Fibroblast of mammary gland (primary cell): ENCODE measurements at places on chromosomes 12 and 14.

DNA sequence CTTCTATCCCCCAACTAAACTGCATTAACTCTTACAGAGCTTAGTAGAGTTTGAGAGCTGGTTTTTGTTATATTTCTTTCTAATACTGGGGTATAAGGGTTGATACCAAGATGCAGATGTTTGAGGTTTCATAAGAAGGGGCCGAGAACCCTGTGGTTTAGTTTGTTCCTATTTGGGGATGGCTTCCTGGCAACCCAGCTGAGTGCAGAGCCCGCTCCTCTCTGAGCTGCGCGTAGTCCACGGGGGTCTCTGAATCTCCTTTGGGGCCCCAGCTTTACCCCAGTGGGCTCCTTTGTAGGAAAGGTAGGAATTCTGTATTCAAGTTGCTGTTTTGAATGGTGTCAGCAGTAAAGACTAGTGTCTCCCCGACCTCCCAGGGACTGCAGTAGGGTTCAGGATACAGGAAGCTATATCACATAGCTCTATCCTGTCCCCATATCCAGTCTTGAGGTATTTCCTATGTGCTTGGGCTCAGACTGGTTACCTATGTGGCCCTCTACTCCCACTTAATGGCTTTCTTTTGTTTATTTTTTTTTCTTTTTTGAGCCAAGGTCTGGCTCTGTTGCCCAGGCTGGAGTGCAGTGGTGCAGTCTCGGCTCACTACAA is 25.4 kb downstream of the PLXNC1 start:
- DNase-seq, result no peak

GRCh38 chr14:95254288-95254687 is 65.4 kb downstream of the CLMN start:
- DNase-seq, result peak; percentile 86

DNA sequence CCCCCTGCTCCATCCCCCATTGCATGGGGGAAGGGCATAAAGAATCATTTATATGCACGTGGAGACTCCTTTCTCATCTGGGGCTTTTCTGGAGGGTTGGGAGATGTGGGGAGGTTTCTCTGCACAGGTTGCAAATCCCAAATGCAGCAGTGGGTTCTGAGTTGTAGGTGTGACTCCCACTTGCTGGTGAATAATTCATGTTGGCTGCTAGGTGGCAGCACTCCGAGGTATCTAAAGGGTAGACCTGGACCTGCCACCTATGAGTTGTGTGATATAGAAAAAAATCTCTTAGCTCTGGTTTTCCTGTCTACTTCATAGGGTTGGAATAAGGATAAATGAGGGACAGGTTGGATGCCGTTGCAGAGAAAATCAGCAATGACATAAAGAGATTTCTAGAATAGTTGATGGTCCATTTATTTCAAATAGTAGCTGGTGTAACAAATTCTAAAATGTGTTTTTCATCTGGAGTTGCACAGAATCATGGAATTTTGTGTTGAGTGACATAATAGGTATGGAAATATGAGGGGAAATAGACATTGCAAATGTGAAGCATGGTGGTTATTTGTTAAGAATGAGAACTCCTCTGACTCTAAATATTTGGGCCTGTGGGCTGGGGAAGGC is 4.6 kb downstream of the MARCHF9 start:
- no peak for DNase-seq

GRCh38 chr12:128829861-128830504 is 6.2 kb upstream of the SLC15A4 start:
- no peak for DNase-seq

DNA sequence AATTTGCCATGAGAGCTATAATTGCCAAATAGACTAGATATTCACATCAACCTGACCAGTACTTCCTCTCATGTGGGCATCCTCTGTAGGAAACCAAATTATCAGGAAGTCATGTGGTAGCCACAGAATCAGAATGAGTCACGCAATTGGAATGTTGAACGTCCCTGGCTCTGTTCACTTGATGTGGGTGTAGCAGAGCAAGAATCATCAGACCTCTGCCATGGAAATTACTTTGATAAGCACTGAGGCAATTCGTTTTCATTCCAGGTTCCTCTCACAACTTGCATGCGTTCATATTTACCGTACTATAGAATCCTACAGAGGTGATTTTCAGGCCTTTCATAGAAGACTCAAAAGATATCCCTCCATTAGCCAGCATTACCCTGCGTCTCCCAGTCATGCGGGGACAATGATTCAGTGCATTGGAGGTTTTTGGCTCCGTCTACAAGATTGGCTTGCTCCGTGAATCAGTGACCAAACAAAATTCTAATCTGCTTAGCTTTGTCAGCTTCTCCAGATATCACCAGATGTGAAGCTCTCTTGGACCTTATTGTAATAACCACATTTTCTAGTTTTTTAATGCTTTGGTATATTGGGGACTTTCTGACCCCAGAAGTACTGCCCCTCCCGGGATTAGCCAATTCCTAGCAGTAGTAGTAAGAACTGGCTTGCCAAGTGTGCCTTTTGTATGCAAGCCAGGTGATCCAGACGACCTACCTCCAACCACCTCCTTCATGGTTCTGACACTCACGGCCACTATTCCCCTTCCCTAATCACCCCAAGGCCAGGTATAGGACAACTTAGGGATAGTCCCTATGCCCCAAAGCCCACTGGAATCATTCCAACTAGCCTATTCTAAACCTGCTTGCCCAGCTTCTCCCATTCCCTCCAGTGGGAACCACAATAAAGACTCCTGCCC is 133.4 kb downstream of the KICS2 start:
- DNase-seq, result peak; percentile 97

DNA sequence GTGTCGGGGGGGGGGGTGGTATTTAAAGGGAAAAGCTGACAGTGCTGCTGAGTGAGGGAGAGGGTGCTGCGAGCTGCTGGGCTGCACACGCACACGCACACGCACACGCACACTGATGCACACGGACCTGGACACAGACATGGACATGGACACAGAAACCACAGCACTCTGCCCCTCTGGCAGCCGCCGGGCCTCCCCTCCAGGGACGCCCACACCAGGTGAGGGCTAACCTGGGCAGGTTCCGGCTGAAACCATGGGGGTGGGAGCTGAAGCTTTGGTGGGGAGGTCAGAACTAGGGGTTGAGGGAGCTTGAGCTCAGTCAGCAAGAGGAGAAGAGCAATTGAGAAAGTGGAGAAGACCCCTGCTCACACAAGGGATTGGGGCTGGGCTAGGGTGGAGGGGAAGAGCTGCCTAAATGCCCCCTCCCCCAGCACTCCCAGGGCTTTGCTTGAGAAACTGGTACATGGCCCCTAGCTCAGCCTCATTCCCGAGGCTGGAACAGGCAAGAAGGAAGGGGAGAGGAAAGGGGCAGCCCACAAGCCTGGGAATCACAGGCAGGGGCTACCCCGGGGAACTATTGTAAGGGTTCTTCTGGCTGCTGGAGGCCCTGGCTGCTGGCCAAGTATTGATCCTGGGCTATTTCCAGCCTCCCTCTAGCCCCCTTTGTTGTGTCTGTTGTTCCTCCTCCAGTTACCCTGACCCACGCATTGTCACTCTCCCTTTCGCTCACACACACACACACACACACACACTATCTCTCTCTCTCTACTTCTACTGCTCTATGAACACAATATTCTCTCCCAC is at the start of gene REM2:
Gene REM2, plus strand, starts transcription at position 50 of the 804 bp plus-strand sequence. Its CDS starts 66 bp downstream, at position 116.
- DNase-seq, result no peak

GRCh38 chr14:56217380-56218045 is 99.3 kb downstream of the PELI2 start:
- no peak for DNase-seq

DNA sequence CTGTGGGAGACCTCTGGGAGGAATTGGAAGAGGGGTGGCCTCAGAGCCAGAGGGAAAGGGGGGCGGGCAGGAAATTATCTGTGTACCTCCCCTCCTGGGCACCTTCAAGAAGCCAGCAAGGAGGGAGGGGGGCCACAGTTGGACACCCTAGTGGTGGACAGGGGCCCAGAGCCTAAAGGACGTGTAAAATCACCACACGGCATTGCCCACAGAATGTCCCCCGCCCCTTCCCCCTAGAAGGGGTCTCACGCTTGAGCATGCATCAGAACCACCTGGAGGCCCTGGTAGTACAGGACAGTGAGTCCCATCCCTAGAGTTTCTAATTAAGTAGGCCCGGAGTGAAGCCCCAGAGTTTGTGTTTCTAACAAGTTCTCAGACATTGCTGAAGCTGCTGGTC is 8.2 kb downstream of the ENDOU start:
- DNase-seq, result no peak

DNA sequence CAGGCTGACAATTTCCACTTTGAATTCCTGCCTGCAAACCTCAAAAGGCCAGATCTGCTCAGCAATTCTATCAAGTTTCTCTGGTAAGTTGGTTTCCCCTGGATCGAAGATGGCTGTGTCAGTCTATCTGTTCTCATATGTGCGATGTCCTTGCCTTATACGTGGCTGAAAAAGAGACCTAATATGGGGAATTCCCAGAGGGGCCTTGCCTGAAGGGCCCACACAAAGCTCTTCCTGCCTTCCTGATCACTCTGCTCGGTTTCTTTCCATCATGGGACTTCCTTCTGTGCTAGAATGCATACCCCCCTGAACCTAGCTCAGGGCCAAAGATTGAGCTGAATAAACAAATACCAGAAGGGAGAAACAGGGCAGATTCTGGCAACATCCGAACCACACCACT is 13.2 kb downstream of the TCL1B start:
- no peak for DNase-seq

- no peak for DNase-seq
These were observed 52.9 kb downstream of the SEL1L start for GRCh38 chr14:81480741-81481140.

DNA sequence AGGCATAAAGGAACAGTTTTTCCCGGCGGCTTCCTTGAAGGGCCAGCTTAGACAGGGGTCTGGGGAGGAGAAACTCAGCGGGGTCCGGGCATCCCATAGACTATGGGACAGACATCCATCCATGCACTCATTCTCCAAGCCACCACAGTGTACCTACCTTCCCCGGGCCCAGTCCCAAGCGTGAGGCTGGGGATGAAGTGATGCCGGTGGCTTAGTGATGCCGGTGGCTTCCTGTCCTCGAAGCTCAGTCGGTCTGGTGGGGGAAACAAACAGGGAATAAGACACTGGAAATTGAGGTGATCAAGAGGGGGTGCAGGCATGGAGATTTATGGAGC is 421 bp downstream of the RTL1 start:
- no peak for DNase-seq

DNA sequence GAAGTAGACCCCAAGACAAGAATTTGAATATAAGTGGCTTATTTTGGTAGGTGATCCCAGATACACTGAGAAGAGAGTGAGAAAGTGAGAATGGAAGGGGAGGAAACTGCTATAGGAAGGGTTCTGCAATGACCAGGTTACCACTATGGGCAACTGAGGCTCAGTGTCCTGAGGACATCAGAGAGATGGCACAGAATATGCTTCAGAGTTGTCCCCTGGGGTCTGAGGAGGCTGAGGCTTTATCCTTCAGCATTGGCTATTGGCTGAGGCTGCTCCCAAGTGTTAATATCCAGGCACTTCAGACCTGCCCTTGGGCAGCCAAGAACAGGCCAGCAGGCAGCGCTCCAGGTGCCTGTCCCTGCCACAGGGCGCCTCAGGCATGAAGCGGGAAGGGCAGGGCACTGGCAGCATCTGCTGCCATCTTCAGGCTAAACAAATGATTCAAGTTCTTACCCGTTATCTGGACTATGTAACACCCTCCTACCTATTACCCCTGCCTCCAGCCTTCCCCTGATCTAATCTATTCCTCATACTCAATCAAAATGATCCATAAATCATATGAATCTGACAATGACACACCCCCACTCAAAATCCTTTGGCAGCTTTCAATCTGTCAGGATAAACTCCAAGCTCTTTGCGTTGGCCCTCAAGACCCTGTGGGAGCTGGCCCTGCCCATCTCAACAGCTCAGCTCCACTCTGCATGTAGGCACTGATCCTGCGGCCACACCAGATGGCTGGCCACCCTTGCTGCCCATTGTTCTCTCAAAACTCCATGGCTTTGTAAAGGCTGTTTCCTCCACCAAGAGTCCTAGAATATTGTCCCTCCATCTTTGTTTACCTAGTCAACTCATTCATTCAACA is 42.4 kb downstream of the CKAP4 start:
- no peak for DNase-seq

- peak; percentile 8 for DNase-seq
These were observed 122.9 kb upstream of the TMEM132D start for GRCh38 chr12:130026608-130027176.

GRCh38 chr12:51330186-51330585 is 6.2 kb upstream of the BIN2 start:
- no peak for DNase-seq

DNA sequence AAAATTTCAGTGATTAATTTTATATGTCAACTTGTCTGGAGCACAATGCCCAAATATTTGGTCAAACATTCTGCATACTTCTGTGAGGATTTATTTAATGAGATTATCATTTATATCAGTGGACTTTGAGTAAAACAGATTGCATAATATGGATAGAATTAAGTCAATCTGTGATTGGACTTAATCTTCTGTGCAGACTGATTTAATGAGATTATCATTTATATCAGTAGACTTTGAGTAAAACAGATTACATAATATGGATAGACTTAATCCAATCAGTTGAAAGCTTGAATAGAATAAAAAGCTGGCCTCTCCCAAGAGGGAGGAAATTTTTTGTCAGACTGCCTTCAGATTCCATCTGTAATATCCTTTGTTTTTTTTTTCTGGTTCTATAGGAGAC is 1413.2 kb downstream of the LRFN5 start:
- no peak for DNase-seq

GRCh38 chr14:67428501-67429031 is 16.6 kb upstream of the PLEK2 start:
- DNase-seq, result peak; percentile 83

GRCh38 chr14:32757568-32757967 is 181.1 kb upstream of the NPAS3 start:
- no peak for DNase-seq

DNA sequence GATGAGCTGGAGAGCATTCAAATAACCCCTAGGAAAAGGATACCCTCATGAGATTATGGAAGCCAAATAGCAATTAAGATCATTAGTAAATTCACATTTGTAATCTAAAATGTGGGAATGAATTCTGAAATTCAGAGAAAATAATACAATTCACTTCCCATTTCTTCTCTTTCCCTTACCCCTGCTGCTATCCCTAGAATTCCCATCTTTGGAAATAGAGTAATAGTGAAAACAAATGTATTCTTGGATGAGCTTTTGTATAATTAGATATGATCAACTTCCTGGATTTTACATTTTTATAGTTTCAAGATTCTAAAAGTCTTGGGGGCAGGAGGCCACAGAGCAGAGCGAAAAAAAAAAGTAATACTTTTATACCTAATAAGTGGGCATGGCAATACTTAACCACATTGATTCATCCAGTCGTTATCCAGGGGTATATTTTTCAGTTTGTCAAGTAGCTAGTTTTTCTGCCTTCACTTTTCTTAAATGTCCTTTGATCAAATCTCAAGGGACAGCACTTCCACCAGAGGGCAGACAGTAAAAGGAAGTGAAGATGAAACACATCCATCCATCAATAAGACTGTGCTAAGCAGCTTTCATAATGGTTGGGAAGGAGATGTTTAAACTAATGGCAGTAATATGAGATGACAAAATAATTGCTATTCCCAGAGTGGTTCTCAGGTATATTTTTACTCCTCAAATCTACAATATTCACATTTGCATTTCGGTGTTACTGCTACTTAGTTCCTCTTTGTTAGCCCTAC is 401.3 kb downstream of the DIO2 start:
- peak; percentile 35 for DNase-seq

GRCh38 chr14:72665259-72665658 is 228.6 kb downstream of the DPF3 start:
- peak; percentile 99 for DNase-seq

- DNase-seq, result no peak
These were observed 69.2 kb downstream of the SLC6A12 start for GRCh38 chr12:144650-145284.
